ENCODE measurements at places on chromosomes 3 and 15.

DNA sequence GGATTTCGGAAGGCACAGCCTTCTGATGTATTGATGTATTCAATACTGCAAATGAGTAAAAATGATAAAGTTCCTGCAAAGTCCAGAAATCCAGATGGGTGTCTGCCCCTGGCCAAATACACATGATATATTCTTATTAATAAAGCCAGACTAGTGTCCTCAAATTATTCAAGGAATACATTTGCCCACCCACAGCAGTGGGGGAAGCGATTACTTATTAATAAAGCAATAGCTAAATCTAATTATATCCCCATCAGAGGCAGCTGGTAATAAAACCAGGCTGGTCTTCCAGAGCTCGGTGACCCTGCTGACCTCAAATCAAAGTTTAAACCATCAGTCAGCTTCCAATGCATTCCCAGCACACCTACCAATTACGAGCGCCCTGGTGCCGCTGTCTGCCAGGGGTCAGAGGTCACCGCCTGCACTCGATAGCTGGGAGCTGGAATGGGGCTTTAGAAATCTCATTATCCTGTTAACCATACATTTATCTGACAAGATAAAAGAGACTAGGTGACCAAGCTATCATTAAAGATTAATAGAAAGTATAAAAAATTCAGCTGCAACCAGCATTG lies 330.3 kb downstream of the UACA start:
- DNase-seq = no peak

GRCh38 chr3:194137506-194138474 lies 1.8 kb downstream of the HES1 start:
- peak; percentile 50 for DNase-seq

GRCh38 chr15:31824024-31824423 lies 206.3 kb upstream of the CHRNA7 start:
- DNase-seq = no peak

DNA sequence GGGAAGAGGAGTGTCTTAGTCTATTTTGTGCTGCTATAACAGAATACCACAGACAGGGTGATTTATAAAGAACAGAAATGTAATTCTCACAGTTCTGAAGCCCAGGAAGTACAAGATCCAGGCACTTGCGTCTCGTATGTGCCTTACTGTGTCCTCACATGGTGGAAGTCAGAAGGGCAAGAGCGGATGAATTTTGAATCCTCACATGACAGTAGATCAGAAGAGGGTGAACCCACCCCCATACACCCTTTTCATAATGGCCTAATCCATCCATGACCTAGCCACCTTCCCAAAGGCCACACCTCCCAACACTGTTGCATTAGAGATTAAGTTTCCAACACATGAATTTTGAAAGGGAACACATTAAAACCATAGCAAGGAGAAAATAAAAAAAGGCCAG lies 18.7 kb upstream of the ANXA2 start:
- no peak for DNase-seq

DNA sequence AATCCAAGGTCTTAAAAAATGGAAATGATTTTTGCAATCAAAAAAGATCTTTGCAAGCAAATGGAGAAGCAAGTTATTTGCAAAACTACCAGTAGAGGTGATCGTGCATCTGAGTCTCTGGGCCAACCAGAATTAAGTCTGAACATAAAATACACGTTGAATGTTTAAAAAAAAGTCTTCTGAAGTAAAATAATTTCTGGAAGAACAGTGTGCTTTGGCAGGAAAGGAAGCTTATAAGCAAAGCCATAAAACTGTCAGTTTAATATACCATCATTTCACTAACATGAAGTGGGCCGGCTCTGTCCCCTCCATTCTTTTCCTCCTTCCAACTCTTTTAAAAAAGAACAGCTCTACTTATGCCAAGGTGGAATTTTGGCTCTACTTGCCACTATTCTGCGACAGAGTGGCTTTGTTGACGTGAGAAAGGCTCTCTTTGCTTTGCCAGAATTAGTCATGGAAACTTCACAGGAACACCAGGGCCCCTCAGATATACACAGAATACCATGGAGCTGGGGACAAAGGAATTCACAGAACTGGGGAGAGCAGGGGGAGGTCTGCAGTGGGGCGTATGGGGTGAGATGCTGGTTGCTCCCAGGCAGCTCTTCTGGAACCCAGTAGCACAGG lies 29.8 kb downstream of the FSTL1 start:
- DNase-seq = no peak

- no peak for DNase-seq
These were observed 136.4 kb upstream of the GOLGA6L4 start for GRCh38 chr15:84099181-84099580.

DNA sequence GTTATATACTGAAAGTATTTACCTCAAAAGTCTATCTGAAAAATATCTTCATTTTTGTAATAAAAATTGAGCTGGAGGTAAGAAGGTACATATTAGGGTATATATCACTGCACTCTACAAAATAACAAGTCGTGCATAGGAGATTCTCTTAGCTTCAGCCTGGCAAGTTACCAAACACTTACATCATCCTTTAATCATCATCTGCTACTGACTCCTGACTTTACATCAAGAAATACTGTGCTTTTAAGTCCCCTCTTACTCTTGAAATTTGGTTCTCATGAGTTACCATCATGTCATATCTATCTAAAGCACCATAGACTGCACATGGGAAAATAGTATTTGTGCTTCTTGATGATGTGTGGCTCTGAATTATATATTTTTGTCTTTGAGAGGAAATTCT lies 50.8 kb downstream of the LYSMD4 start:
- DNase-seq = no peak

GRCh38 chr3:172582712-172583111 lies 59.5 kb upstream of the TNFSF10 start:
- DNase-seq = no peak

GRCh38 chr3:126477061-126477380 lies 1.3 kb upstream of the ZXDC start:
- no peak for DNase-seq
